HCT116 (cell line): ENCODE measurements at places on chromosomes 6 and 20.

- DNase-seq, result no peak
- no peak overlapping the region for H3K27ac ChIP-seq
- no peaks in the 10 kb centered on the region for H3K27me3 ChIP-seq
- no peaks in the 10 kb centered on the region for H3K4me1 ChIP-seq
- no peaks in the 10 kb centered on the region for H3K36me3 ChIP-seq
Measured at GRCh38 chr20:32641464-32641863, 32.3 kb downstream of the C20orf203 start.

GRCh38 chr6:109118337-109118736, 23.0 kb downstream of the CEP57L1 start:
- no peaks in the 10 kb centered on the region for H3K4me1 ChIP-seq
- H3K27me3 ChIP-seq, result no peaks in the 10 kb centered on the region
- DNase-seq, result no peak
- no peaks in the 10 kb centered on the region for H3K36me3 ChIP-seq
- no peak overlapping the region for H3K27ac ChIP-seq

DNA sequence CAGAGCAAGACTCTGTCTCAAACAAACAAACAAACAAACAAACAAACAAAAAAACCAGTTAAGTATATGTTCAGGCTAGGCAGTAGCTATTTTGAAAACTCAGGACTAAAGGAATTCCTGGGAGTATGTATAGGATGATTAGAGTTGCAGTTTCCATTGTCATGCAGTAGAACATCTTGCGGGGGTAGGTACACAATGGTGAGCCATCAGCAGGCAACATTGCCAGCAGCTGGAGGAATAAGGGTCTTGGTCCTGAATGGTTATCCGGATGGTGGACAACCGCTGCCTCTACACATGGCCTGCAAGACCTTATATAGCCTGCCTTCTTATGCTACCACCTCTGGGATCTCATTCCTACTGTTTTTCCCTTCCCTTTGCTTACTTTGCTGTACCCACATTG, 297.5 kb downstream of the SOX4 start:
- no peak for DNase-seq
- H3K4me3 ChIP-seq, result no peak overlapping the region
- H3K27me3 ChIP-seq, result no peaks in the 10 kb centered on the region
- H3K36me3 ChIP-seq, result no peaks in the 10 kb centered on the region

- no peaks in the 10 kb centered on the region for H3K36me3 ChIP-seq
- no peaks in the 10 kb centered on the region for H3K4me1 ChIP-seq
- no peak for DNase-seq
Measured at GRCh38 chr20:62225026-62225425, 4.9 kb upstream of the HRH3 start.

DNA sequence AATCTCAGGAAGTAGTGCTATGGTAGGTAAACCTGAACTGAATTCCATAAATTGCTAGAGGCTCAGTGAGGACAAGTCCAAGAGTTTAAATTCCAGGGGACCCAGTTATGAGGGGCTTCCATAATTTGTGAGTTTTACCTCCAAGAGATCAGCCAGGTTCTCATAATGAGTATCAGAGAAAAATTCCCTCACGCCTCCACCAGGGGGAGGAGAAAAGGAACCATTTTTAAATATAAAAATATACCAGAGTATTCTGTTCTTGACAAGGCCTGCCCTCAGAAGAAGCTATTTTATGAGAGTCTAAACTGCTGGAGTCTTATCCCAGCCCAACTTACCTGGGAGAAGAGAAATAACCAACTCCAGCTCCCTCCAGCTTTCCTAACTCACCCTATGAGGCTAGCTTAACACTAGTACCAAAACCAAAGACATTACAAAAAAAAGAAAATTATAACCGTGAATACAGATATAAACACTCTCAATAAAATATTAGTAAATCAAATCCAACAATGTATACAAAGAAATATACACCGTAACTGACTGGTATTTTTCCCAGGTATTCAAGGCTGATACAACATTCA, 158.7 kb downstream of the TFAP2A start:
- H3K36me3 ChIP-seq, result no peaks in the 10 kb centered on the region
- no peak overlapping the region for H3K27ac ChIP-seq
- no peak overlapping the region for H3K4me3 ChIP-seq

DNA sequence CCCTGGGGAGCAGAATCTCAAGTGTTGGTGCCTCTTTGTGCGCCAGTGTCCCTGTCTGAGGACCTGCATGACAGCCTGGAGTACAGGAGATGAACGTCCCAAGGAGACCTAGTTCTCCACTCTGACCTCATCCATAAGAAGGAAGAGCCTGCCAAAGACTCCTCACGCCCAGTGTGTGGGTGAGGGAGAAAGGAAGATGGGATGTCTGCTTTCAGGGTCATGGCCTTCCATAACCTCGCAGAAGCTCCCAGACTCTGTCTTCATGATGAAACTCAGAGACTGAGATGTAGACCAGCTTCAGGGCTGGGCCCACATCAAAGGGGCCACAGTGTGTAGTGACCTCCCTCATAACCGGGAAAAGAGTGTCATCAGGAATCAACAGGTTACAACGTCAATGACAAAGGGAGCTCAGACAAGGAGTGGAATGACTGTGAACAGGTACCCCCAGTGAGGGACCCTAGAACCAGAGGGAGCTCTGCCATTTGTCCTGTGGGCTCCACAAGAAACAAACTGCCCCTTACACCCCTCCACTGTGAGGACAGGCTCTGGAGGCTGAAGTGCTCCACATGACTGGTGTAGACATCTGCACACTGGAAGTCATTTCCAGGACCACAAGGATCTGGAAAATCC, 8.1 kb downstream of the HLA-DQB1 start:
- no peaks in the 10 kb centered on the region for H3K27me3 ChIP-seq
- no peaks in the 10 kb centered on the region for H3K4me1 ChIP-seq
- H3K36me3 ChIP-seq, result no peaks in the 10 kb centered on the region

DNA sequence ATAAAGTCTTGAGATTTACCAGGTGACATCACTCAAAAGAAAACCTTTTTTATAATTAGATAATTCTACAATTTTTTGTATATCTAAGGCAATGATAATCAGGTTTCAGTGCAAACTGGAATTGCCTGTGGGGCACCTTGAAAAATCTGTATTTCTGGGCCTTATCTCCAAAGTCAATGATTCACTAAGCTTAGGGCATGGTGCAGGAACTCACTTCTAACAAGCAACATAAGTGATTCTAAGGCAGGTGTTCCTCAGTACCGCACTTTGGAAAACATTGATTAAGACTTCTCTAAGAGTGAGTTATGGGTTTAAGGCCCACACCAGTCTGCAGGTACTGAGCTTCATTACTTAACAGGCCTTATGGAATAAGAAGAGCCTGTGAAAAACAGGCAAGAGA, 115.3 kb downstream of the COL12A1 start:
- H3K36me3 ChIP-seq, result peaks cover 24% of the 10 kb centered on the region; the same call in 1 of the 2 replicates
- no peaks in the 10 kb centered on the region for H3K27me3 ChIP-seq
- H3K4me3 ChIP-seq, result no peak overlapping the region
- H3K27ac ChIP-seq, result no peak overlapping the region
- no peak for DNase-seq

- H3K27me3 ChIP-seq, result no peaks in the 10 kb centered on the region
- H3K36me3 ChIP-seq, result no peaks in the 10 kb centered on the region
- DNase-seq, result no peak
- H3K4me1 ChIP-seq, result no peaks in the 10 kb centered on the region
Measured at GRCh38 chr6:107435798-107436197, 23.6 kb downstream of the PDSS2 start.

DNA sequence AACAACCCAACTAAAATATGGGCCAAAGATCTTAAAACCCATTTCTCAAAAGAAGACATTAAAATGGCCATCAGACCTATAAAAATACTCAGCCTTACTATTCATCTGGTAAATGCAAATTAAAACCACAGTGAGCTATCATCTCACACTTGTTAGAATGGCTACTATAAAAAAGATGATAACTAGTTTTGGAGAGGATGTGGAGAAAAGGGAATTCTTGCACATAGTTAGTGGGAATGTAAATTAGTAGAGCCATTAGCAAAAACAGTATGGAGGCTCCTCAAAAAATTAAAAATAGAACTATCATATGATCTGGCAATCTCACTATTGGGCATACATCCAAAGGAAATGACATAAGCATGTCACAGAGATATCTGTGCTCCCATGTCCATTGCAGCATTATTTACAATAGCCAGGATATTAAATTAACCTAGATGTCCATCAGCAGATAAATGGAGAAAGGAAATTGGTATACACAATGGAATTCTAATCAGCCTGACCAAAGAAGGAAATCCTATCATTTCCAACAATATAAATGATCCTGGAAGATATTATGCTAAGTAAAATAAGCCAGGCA, 2.9 kb downstream of the SIRPB1 start:
- no peak overlapping the region for H3K4me3 ChIP-seq
- no peaks in the 10 kb centered on the region for H3K36me3 ChIP-seq
- H3K27me3 ChIP-seq, result no peaks in the 10 kb centered on the region
- H3K4me1 ChIP-seq, result no peaks in the 10 kb centered on the region

DNA sequence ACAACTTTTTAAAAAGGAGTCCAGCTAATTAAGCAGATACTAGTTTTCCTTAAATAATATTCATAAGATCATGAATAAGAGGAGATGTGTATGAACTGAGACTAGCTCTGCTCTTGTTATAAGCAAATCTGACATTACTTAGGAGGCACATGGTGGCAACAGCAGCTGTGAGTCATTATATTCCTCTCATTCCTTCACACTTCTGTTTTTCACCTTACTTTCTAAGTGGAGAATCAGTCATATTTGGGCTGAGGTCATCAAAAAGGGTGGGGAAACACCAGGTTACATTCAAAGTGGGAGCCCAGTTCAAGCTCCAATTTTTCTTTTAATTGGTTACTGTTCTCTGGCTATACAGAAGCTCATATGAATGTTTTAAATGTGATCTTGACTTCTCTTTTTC, 6.0 kb upstream of the RIPPLY2 start:
- no peak for DNase-seq
- H3K27ac ChIP-seq, result no peak overlapping the region
- no peaks in the 10 kb centered on the region for H3K36me3 ChIP-seq
- no peaks in the 10 kb centered on the region for H3K27me3 ChIP-seq
- H3K4me1 ChIP-seq, result no peaks in the 10 kb centered on the region

- no peaks in the 10 kb centered on the region for H3K27me3 ChIP-seq
- H3K4me3 ChIP-seq, result peak overlapping the region; percentile 16
- H3K27ac ChIP-seq, result peak overlapping the region; percentile 51
- peaks cover 22% of the 10 kb centered on the region for H3K4me1 ChIP-seq
- H3K36me3 ChIP-seq, result no peaks in the 10 kb centered on the region
Measured at GRCh38 chr20:18197382-18198070, 59.9 kb downstream of the KAT14 start.

DNA sequence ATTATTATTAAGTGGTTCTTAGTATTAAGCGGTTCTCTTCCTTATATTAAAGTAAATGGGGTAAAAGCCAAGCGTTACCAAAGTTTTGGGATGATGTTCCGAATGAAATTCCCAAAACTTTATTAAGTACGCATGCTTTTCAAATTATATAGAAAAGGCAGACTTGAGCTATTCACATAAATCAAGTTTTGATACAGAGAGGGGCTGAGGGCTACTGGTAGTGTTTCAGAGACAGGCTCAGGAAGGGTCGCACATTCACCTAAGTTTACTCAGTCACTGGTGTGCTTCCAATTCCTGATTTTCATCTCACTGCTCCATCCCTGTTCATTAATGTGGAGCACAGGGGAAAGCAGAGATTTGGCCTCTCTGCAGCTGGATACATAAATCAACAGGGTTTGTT, 652.2 kb downstream of the QKI start:
- H3K27me3 ChIP-seq, result no peaks in the 10 kb centered on the region
- H3K27ac ChIP-seq, result no peak overlapping the region
- no peaks in the 10 kb centered on the region for H3K4me1 ChIP-seq
- H3K4me3 ChIP-seq, result no peak overlapping the region
- no peak for DNase-seq

DNA sequence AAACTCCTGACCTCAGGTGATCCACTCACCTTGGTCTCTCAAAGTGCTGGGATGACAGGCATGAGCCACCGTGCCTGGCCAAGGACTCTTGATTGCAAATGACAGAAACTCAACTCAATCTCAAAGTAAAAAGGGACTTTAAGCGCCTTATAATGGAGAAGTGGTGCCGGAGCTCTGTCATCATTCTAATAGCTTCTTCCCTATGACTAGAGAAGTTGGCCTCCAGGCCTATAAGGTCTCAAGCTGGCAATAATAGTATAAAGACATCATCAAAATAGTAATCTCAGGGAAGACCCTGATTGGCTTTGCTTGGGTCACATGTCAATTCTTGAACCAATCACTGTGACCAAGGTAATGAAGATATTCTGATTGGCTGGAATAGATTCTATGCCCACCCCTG, 8.5 kb upstream of the KIAA1755 start:
- no peak overlapping the region for H3K4me3 ChIP-seq
- H3K4me1 ChIP-seq, result peaks cover 28% of the 10 kb centered on the region
- no peaks in the 10 kb centered on the region for H3K36me3 ChIP-seq
- no peak for DNase-seq
- no peak overlapping the region for H3K27ac ChIP-seq

- no peaks in the 10 kb centered on the region for H3K36me3 ChIP-seq
- peak overlapping the region; percentile 28 for H3K4me3 ChIP-seq
- DNase-seq, result no peak
- no peaks in the 10 kb centered on the region for H3K4me1 ChIP-seq
- H3K27ac ChIP-seq, result no peak overlapping the region
- H3K27me3 ChIP-seq, result peaks cover 17% of the 10 kb centered on the region; the same call in 1 of the 2 replicates
Measured at GRCh38 chr20:49483696-49484123, 1.2 kb upstream of the KCNB1 start.

DNA sequence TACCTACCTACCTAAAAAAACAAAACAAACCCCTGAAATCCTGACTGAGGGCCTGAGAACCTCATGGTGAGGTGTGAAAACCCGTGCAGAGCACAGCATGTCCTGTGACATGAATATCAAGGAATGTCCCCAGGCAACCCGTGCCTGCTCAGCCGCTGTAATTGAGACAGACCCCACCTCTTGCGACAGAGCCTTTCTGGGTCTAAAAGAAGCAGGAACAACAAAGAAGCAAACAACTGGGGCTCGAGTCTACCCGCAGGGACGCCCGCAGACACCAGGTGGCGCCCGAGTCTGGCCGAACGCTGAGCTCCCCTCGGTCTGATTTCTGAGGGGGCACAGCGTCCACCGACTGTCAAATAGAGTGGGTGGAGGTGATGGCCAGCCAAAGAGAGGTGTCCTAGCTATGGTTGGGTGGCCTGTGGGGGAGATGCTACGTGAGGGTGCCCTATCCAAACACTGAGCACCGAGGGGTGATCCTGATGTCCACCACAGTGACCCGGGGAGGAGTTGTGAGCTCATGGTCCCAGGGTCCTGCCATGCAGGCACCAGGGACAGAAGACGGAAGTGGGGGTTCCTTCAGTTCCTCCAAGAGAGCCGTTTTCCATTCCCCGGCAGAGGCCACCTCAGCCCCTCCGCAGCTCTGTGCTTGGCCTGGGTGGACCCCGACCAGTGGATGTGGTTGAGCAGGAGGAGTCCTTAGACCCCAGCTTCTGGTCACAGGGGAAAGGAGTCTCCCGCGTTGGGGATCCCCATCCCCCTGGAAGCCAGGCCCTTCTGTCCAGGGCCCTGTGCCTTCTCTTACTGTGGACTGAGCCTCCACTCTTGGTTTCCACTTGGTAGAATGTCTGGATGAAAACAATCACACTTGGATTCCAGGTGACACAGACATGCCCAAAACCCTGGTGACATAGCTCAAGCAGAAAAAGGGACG, 268.2 kb downstream of the CDC5L start:
- no peaks in the 10 kb centered on the region for H3K36me3 ChIP-seq
- peak; percentile 23 for DNase-seq
- no peaks in the 10 kb centered on the region for H3K4me1 ChIP-seq
- no peak overlapping the region for H3K27ac ChIP-seq
- H3K27me3 ChIP-seq, result no peaks in the 10 kb centered on the region
- peak overlapping the region; percentile 25; the same call in 1 of the 2 replicates for H3K4me3 ChIP-seq
